Right hindlimb (tissue), 1 donor: ENCODE measurements at places on chromosomes 5 and 9.

DNA sequence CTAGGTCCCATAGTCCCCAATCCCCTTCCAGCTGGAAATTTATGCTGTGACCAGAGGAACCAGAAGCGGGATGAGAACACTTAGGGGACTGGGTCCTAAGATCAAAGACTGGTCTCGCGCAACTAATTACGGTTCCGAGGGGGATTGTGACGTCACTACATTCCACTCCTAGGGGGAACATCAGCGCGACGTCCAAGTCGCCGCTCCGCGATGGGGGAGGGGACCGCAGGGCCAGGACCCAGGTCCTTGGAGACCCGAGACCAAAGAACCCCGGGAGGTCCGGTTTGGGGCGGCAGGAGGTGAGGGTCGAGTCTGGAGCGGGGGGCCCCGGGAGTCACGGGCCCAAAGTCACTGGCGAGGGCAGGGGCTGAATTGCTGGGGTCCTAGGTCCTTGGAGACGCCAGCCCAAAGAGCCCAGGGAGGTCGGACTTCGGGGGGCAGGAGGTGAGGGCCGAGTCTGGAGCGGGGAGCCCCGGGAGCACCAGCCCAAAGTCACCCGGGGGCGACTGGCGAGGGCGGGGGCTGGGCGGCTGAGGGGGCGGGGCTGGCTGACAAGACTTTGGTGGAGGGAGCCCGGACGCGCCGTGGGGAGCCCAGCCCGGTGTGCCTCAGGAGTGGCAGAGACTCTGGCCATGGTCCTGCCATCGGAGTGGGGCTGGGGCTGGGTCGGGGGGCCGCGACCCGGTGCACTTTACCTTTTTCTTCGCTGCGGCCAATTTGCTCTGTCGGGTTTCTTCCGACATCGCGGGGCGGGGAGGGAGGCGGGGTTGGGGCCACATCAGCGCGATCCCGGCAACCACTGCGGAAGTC, at the start of gene GOLGA2:
GOLGA2 (minus strand) TSS at position 810 of the 810 bp plus-strand sequence; CDS start at position 779, 31 bp downstream.
- no peak for DNase-seq

DNA sequence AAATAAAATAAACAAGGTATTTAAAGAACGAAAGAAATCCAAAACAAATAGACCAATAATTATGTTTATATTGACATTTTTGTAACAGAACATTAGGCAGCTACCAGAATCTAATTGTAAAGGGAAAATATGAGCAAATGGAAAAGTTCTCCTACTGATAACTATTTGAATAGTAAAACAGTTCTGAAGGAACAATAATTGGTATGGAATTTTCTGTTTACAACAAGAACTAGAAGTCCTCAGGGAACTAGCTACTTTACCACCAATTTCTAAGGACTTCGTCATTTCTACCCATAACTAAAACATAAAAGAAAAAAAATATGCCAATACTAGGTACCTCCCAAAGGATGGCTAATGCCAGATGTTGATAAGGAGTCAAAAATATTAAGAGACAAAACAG, 58.5 kb downstream of the AP3B1 start:
- no peak for DNase-seq

DNA sequence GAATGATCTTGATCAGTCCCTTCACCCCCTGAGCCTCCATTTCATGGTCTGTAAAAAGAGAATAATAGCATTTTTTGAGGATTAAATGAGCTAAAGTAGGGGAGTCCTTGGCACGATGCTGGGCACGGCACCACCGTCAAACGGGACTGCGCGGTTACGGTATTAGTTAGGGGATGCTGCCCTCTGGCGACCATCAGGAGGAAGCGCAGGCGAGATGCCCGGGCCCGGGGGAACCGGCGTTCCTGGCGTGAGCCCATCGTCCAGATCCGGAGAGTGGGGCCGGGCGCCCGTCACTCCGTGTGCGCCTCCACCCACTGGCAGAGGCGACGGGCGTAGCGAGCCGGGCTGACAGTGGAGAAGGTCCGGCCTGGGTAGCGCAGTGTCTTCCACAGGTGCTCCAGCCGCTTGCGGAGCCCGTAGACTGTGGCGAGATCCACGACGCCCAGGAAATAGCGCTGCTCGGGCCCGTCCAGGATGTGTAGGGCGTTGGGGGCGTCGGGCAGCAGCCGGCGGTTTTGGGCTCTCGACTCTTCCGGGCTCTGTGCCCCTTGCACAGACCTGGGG, 4.8 kb upstream of the ST6GALNAC4 start:
- peak; percentile 74 for DNase-seq

DNA sequence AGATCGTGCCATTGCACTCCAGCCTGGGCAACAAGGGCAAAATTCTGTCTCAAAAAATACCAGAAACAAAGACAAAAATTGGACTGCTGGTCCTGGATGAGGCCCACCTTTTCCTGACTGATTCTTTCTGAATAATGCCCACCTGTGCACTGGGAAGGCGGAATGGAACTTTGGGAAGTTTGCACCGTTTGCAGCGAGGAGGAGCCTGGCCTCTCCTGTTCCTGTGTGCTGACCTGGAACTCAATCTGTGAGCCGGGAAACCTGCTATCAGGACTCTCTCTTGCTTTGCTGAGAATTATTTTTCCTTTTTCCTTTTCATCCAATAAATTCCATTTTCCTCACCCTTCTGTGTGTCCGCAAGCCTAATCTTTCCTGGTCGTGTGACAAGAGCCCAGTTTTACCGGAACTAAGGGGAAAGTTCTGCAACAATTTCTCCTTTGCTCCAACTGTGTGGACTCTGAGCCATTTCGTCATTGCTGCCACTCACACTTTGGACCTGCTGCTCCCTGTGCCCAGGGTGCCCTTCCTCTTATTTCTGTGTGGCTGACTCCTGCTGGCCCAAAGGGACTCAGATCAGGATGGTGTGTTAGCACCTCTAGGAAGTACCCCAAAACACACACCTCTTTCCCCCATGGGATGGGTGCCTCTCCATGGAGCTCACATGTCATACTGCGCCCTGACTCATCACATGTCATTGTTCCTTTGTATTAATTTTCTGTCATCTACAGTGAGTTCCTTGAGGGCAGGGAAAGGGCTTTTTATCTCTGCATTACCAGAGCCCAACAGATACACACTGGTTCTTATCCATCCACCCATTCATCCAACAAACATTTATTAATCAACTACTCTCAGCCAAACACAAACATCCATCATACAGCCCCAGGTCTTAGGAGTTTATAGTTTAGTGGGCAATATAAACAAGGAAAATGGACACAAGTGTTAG, 4.7 kb upstream of the GLRX start:
- no peak for DNase-seq

DNA sequence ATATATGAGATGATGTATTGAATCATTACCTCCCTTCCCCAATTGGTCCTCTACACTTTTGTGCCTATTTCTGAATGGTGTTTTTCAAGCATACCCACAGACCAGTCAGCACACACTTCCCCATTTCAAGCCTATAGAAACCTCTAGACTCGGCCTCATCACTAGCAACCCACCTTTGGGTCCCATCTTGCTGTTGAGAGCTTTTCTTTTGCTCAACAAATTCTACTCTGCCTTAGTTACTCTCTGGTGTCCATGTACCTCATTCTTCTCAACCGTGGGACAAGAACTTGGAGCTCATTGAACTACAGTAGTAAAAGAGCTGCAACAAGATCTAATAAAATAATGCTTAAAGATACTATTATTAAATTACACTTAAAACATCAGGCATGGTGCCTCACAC, 49.0 kb upstream of the KDM4C start:
- DNase-seq, result no peak

GRCh38 chr5:179131321-179131835, 71.2 kb downstream of the ZNF354C start:
- DNase-seq, result peak; percentile 4

DNA sequence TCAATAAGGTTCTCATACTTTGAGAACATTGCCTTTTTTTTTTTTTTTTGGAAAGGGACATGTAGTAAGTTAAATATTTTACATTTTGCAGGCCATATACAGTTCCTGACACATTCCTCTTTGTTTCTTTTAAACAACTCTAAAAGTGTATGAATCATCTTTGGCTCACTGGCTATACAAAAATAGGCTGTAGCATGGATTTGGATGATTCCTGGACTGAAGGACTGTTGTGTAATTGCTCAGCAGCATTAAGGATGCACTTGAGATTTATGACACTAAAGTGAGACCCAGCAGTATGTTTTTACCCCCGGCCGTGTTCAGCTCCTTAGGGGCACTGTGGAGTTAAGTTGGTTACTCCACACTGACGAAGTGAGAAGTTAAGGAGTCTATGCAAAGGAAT, 41.3 kb downstream of the VPS13A start:
- no peak for DNase-seq

DNA sequence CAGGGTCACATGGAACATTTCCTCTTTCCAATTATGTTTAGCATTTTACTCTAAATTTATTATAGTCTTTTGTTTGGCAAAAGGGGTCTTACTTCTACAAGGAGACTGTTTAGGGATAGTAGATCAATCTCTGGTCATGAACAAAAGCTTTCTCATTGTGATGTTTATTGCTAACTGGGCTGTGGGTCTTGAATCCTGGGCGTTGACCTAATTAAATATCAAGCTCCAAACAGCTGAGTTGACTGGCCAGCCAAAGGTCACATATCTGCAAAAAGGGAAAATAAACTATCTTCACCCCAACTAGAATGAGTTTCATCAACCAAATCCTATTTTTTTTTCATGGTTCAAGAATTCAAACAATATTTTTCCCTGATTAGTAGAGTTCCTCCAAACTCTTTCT, 245.4 kb upstream of the TUT7 start:
- no peak for DNase-seq

DNA sequence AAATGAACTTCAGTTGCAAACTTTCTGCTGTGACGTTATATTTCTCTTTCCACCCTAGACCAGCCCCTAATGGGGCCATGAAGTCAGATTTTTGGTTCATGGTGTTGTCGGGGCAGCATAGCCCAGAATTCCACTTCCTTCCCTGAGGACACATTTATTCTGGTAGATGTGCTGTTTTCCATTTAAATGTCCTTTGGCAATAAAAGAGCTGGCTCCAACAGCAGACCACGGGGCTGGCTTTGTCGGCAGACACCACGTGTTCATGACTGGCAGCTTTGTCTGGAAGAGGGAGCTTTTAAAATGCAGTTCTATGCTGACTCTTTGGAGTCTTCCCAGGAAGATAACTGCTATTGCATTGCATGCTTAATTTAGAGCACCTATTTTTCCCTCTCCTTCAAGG, 17.6 kb upstream of the LCP2 start:
- DNase-seq, result peak; percentile 91

DNA sequence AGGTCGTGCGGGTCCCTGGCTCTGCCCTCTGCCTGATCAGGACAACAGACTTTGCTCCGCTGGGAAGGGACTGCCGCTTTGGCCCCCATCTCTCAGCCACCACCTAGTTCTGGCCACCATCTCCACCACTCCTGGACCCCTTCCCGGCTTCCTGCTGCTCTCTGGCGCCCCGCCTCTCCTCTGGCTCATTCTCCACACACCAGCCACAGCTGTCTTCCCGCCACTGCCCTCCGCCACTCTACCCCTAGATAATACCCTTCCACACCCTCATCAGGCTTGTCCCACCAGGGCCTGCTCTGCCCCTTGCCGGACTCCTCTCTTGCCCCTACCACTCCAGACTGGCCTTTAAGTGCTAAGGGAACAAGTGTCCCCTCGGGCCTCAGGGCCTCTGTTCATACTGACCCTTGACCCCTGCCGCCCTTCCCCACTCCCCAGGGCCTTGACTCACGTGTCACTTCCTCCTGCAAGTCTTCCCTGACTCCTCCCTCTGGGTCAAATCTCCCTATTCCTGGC, 3.0 kb upstream of the CDX1 start:
- DNase-seq, result peak; percentile 84

- DNase-seq, result no peak
Measured at GRCh38 chr5:132256783-132257130, 739 bp upstream of the PDLIM4 start.

DNA sequence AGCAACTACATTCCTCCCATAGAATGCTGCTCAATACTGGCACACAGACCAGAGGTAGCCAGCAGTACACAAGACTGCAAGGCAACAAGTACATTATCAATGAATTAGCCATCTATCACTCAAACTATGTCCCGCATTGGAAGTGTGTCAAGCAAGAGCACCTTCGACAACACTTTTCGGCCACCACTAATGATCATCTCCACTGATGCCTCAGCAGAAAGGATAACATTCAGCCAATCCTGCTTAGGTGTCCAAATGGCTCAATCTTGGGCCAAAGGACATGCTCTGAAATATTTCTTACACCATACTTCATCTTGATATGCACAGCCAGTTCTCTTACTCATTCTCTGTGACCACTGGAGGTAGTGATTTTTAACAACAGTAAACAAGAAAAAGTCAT, 25.0 kb downstream of the SKP1 start:
- DNase-seq, result no peak

GRCh38 chr9:124013309-124014210, 2.0 kb downstream of the LHX2 start:
- peak; percentile 13 for DNase-seq

GRCh38 chr9:77954013-77954665, 77.5 kb downstream of the GNAQ start:
- no peak for DNase-seq

- no peak for DNase-seq
Measured at GRCh38 chr5:145345511-145346287, 489.4 kb downstream of the PRELID2 start.

DNA sequence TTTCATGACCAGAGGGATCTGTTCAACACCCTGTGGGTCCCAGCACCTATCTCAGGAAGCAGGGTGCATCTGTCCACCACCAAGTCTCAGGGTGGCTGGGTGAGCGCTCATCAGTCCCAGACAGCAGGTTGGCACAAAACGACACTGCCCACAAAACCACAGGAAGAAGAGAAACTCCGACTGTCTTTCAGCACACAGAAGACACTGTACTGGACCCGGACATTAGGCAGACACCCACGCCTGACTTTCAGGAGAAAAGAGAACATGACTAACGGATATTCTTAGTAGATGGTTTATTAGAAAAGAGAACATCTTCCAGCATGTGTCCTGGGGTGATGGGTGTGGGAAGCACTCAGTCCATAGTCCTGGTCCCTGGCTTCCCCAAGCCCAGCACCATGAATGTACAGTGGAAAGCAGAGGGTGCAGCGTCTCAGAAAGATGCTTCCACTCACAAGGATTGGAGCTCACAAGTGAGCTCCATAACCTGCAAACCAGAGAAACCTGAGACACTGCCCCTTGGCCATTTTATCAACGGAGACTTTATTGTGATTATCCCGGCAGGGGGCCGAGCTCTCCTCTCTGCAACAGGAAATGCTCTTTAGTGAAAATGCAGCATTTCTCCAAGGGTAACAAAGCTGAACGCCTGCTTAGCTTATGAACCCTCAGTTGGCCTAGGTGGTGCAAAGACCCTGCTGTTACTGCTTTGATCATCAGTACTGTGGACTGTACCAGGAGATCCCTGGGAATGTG, 35.8 kb upstream of the LCP2 start:
- DNase-seq, result no peak
